ENCODE measurements at places on chromosomes 5 and 9. TPM values are rescaled to one million over a fixed set of nuclear protein-coding genes. Genes with fewer than 3 reads are reported as not detected.

DNA sequence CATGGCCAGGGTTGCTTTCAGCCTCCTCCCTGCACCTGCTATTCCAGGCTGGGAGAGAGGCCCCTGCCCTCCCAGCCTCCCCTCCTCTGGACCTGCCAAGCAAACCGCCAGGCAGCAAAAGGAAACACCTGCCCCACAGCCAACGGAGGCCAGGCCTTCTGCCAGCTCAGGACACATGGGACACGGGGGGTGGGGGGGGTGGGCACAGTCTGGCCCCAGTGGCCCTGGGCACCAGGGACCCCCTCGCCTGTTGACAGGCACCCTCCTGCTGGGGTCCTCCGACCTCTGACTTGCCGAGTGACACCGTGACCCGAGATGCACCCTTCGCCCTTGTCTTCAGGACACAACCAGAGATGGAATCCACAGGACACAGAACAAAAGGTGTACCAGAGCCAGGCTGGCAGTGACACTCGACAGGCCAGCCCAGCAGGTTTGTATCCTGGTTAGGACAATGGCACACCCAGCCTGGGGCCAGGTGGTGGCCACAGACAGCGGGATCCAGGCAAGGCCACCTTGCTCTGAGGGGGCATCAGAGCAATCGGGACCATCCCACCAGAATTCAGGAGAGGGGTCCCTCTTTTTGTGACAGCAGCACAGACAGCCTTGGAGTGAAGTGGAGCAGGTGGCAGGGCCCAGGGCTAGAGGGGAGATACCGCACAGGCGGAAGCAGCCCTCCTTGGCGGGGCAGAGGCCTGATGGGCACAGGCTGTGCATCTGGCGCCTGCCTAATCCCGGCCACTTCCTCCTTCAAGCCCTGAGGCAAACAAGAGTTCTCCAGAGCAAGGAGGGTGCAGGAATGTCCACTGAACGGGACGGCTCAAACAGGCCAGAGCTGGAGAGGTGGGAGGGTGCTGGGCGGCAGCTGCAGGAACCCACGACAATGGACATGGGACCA lies 1.3 kb upstream of the TMEM210 start:
- no peak for DNase-seq

The OTP gene
- not detected for total RNA-seq

The SMIM33 gene
- total RNA-seq: not detected

- DNase-seq: peak; percentile 33
Measured at GRCh38 chr5:159049844-159050315, 49.8 kb downstream of the EBF1 start.

- DNase-seq: no peak
Measured at GRCh38 chr5:42066131-42066530, 141.1 kb downstream of the FBXO4 start.

DNA sequence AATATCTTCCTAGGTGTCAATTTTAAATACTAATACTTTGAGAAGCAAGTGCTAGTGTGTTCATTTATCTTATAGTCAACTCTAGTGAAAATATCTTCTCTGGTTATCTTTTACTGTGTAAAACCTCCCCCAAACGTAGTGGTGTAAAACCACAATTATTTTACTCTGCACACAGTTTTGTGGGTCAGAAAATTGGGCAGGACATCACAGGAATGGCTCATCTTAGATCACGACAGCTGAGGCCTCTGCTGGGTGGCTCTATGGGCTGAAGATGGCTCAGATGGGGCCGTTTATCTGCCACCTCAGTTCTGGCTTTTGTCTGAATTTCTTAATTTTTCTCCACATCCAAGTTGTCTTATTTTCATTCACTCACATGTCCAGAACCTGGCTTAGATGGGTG lies 457.2 kb upstream of the ACTBL2 start:
- no peak for DNase-seq

- no peak for DNase-seq
Measured at GRCh38 chr5:36033486-36033885, 33.2 kb downstream of the UGT3A2 start.

GRCh38 chr9:133679056-133679455 lies 42.9 kb downstream of the DBH start:
- no peak for DNase-seq

The MTX3 gene
- 7.0 TPM for total RNA-seq

DNA sequence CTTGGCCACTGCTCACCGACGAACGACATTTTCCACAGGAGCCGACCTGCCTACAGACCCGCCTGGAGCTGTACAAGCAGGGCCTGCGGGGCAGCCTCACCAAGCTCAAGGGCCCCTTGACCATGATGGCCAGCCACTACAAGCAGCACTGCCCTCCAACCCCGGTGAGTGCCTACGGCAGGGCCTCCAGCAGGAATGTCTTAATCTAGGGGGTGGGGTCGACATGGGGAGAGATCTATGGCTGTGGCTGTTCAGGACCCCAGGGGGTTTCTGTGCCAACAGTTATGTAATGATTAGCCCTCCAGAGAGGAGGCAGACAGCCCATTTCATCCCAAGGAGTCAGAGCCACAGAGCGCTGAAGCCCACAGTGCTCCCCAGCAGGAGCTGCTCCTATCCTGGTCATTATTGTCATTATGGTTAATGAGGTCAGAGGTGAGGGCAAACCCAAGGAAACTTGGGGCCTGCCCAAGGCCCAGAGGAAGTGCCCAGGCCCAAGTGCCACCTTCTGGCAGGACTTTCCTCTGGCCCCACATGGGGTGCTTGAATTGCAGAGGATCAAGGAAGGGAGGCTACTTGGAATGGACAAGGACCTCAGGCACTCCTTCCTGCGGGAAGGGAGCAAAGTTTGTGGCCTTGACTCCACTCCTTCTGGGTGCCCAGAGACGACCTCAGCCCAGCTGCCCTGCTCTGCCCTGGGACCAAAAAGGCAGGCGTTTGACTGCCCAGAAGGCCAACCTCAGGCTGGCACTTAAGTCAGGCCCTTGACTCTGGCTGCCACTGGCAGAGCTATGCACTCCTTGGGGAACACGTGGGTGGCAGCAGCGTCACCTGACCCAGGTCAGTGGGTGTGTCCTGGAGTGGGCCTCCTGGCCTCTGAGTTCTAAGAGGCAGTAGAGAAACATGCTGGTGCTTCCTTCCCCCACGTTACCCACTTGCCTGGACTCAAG lies 1.5 kb downstream of the CSF2 start:
- DNase-seq: no peak

The IL17B gene
- not detected for total RNA-seq

The BRINP1 gene
- total RNA-seq: not detected

The CFAP157 gene
- total RNA-seq: not detected

- DNase-seq: no peak
Measured at GRCh38 chr9:71911908-71912335, 483 bp downstream of the C9orf85 start.

The FOXI1 gene
- total RNA-seq: not detected

DNA sequence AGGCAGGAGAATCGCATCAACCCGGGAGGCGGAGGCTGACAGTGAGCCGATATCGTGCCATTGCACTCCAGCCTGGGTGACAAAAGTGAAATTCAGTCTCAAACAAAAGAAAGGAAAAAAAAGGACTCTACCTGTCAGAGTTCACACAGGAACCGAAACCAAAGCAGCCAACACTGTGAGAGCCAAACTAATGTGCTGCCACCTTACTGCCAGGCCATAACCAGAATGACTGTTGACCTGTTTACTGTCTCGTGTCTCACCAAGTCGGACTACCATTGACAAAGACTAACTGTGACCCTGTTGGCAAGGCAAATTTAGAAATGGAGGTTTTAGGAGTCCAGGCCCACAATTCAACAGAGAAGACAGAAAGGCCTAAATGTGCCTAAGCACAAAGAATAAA lies 112.4 kb downstream of the ANXA2R start:
- DNase-seq: no peak

- no peak for DNase-seq
Measured at GRCh38 chr5:177097016-177097985, 10.6 kb downstream of the FGFR4 start.

The PAIP2 gene
- 39.3 TPM for total RNA-seq

The PCDHB4 gene
- total RNA-seq: 0.07 TPM

The DNM1 gene
- total RNA-seq: 24.1 TPM

GRCh38 chr9:35863583-35863982 lies 6.6 kb downstream of the OR13J1 start:
- DNase-seq: no peak

- no peak for DNase-seq
Measured at GRCh38 chr5:137398154-137398553, 101.0 kb downstream of the SPOCK1 start.

- no peak for DNase-seq
Measured at GRCh38 chr5:1764606-1764960, 35.1 kb downstream of the MRPL36 start.

DNA sequence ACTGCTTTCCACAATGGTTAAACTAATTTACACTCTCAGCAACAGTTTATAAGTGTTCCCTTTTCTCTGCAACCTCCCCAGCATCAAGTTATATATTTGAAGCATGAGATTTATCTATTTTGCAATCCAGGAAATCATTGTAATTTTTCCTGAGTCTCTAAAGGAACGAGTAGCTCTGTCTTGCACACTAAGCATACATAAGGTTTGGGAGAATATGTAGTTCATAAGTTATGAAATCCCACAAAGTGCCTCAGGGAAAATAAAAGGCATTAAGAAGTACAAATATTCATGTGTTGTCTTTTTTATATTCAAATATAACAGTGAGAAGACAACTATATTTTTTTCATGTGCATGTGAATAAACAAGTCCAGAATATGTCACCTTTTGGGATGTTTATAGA lies 377.1 kb upstream of the RORB start:
- no peak for DNase-seq

The ADGRD2 gene
- total RNA-seq: not detected

GRCh38 chr5:170103447-170103846 lies 2.2 kb upstream of the FOXI1 start:
- DNase-seq: no peak

The PCDHA9 gene
- 0.22 TPM for total RNA-seq

DNA sequence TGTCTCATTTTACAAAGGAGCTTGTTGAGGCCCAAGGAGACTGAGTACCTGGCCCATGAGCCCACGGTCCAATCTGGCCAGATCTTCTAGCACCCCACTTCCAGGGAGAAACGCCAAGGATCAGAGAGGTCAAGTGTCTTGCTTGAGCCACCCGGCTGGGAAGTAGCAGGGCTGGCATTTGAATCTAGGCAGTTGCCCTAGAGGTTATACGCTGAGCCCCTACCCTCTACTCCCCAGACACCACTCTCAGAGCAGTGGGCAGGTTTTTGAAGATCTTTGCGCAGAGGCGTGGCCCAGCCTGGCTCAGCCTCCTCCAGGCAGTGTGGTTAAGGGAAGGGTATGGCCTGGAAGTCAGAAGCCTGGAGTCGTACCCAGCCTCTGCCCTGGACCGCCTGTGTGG lies 5.8 kb upstream of the NUP214 start:
- DNase-seq: no peak

DNA sequence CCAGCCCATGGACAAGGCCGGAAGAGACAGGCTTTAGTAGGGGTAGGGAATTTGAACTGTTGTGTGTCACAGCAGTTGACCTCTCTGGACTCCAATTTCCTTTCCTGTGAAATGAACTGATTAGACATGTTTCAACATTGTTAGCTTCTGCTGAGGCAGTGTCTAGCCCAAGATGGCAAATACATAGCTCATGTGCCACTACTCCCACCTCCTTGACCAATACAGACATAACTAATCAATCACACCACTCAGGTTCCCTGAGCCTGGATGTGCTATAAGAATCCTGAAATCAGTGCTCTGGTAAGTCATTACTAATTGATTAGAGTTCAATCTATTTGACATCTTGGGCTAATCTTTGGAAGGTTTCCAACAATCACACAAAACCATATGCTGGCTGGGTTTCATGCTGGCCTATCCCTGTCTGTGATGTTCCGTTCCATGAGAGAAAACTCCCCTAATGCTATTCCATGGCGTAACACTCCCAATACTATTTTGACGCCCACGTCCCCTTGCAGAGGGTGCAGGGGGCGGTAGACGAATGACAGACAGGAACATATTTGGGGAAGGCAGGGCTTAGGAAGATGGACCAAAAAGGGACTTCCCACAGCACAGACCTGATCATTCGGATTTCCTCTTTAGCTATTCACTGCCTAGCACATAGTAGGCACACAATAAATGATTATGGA lies 95.2 kb downstream of the PDE6A start:
- DNase-seq: no peak

The CFAP77 gene
- total RNA-seq: not detected

The KCNV2 gene
- total RNA-seq: not detected

GRCh38 chr9:91820949-91821880 lies 128.8 kb downstream of the ROR2 start:
- DNase-seq: peak; percentile 45

GRCh38 chr5:77751328-77752023 lies 24.7 kb downstream of the TBCA start:
- DNase-seq: no peak

The CPLANE1 gene
- total RNA-seq: 10.8 TPM

The OR2V1 gene
- total RNA-seq: not detected

DNA sequence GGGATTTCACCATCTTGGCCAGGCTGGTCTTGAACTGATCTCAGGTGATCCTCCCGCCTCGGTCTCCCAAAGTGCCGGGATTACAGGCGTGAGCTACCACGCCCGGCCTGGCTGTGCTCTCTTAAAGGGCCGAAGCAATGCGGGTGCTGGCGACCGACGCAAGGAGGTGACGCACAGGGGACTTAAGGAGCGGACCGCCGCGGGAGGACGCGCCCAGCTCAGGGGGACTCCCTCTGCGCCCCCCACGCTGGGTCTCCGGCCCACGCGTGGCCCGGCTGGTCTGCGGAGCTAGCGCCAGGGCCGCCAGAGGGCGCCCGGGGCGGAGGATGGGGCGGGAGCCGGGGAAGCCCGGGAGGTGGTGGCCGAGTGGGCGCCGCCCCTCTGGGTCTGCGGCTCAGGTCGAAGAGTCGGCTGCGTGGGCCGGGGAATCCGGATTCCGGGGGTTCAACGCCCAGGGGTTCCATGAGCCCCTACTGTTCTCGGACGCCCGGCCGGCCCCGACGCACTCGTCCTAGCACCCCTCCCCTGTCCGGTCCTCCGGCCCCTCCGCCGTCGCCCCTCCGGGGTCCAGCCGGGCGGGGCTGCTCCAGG lies 502 bp upstream of the CERCAM start:
- DNase-seq: peak; percentile 64

- DNase-seq: no peak
Measured at GRCh38 chr5:126236994-126237393, 186.2 kb upstream of the GRAMD2B start.

DNA sequence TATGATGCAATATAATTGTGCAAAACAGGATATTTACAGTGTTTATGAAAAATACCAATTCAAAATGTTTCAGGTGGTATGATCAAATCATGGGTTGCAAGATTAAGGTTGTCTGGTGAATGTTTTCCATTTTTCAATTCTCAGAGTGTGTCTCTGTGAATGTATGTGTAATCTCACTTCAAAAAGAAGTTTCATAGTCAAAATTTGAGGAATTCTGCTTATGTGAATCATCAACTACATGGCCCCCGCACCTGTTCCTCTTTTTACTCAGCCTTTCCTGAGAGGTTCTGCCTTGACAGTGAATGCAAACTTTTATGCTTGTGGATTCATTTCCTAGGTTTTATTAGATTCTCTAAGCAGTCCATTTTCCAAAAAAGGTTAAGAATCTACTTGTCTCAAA lies 32.1 kb downstream of the KCTD16 start:
- no peak for DNase-seq

The RRAGA gene
- total RNA-seq: 16.8 TPM

Measured in PC-3 (cell line).